Activated naive CD4-positive, alpha-beta T cell treated with anti-CD3 and anti-CD28 coated beads for 36 hours (primary cell): ENCODE measurements at places on chromosomes 3 and 15. TPM values are rescaled to one million over a fixed set of nuclear protein-coding genes. Genes with fewer than 3 reads are reported as not detected.

- H3K4me3 ChIP-seq = no peak overlapping the region
- no peak overlapping the region for H3K27ac ChIP-seq
- no peak for DNase-seq
- H3K4me1 ChIP-seq = peaks cover 5% of the 10 kb centered on the region
- peaks cover 18% of the 10 kb centered on the region for H3K27me3 ChIP-seq
Measured at GRCh38 chr15:28082891-28083684, 16.0 kb downstream of the OCA2 start.

DNA sequence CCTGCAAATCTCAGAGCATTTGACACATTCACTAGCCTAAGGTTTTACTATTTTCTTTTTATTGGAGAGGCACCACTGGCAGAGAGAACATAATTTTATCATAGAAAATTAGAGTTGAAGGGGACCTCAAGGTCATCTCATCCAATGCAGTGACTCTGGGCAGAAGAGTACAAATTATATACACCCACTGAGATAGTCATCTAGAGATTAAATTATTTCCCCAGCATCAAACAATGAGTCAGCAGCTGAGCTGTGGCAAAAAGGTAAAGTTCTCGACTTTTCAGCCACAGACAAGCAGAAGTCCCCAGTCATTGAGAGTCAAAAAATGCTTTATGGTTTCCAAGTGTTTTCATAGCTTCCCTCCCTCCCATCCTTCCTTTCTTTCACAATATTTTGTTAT, 39.3 kb upstream of the SEMA6D start:
- no peak overlapping the region for H3K4me3 ChIP-seq
- H3K4me1 ChIP-seq = no peaks in the 10 kb centered on the region
- no peak overlapping the region for H3K27ac ChIP-seq

GRCh38 chr15:23854912-23855659, 168.0 kb upstream of the NDN start:
- H3K36me3 ChIP-seq = no peaks in the 10 kb centered on the region
- peaks cover 4% of the 10 kb centered on the region for H3K27me3 ChIP-seq
- H3K27ac ChIP-seq = no peak overlapping the region
- no peak overlapping the region for H3K4me3 ChIP-seq

- H3K36me3 ChIP-seq = no peaks in the 10 kb centered on the region
- no peaks in the 10 kb centered on the region for H3K4me1 ChIP-seq
- no peaks in the 10 kb centered on the region for H3K27me3 ChIP-seq
- no peak overlapping the region for H3K27ac ChIP-seq
Measured at GRCh38 chr3:40185029-40185695, 124.3 kb upstream of the EIF1B start.

DNA sequence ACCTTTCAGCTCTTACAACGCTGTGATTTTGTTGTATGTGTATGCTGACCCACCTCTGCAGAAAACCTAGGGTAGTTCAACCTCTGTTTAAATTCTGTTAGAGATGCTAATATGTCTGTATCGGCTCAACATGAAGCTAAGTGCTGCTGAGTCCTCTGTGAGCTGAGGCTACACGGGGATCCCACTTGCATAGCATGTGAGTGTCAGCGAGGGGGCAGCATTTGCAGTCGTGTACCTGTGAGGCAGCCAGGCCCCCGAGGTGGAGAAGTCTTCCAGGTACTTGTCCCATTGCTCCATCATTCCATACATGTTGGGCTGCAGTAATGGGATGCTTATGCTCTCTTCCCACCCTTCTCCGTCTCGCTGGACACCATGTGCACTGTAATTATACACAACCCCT, 3.7 kb downstream of the MKRN2OS start:
- H3K27ac ChIP-seq = no peak overlapping the region
- peaks cover 4% of the 10 kb centered on the region for H3K36me3 ChIP-seq
- no peak for DNase-seq

DNA sequence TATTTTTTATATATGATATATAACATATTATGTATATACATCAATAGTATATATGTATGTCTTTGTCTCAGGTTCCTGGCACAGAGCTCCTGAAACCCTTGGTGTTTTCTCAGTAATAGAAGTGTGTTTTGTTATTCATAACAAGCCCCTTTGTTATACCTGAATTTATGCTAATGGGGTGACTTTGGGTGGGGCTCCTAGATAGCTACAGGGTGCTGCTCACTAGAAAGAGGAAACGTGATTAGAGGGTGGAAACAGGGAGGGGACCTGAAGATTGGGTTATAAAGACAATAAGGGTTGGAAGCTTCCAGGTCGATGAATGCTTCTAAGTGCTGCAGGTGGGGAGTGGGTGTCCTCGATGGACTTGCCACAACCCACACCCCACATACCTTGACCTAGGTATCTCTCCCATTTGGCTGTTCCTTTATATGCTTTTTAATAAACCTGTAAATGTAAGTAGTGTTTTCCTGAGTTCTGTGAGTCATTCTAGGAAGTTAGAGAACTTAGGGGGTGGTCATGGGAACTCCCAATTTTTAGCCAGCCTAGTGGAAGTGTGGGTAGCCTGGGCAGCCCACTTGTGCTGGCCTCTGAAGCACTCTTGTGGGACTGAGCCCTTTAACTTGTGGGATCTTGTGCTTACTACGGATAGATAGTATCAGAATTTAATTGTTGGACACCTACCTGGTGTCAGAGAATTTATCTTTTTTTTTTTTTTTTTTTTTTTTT, 36.9 kb upstream of the C15orf39 start:
- DNase-seq = no peak
- H3K36me3 ChIP-seq = no peaks in the 10 kb centered on the region
- H3K4me1 ChIP-seq = peaks cover 8% of the 10 kb centered on the region
- H3K4me3 ChIP-seq = no peak overlapping the region
- no peak overlapping the region for H3K27ac ChIP-seq
- H3K27me3 ChIP-seq = peaks cover 2% of the 10 kb centered on the region

The ST3GAL6 gene
- not detected for total RNA-seq

The TRH gene
- not detected for total RNA-seq

The ISLR2 gene
- total RNA-seq = not detected
